Activated CD8-positive, alpha-beta T cell treated with anti-CD3 and anti-CD28 coated beads for 36 hours (primary cell): ENCODE measurements at places on chromosomes 11 and 22. TPM values are rescaled to one million over a fixed set of nuclear protein-coding genes. Genes with fewer than 3 reads are reported as not detected.

Gene CFAP300
- total RNA-seq = not detected

Gene SIRT3
- 32.1 TPM for total RNA-seq

DNA sequence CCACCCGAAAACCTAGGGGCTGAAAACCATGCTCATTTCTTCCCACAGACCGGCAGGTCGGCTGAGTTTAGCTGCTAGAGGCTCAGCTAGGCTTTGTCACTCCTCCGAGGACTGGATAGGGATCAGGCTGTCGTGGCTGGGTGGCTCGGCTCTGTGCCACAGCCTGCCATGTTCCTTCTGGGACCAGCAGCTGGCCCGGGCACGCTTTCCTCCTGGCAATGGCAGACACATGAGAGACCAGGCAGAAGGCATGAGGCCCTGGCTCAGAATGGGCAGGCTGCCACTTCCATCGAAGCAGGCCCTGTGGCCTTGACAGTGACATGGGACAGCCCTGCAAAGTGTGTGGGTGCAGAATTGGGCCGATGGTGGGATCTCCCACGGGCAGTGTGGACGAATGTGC is 20.9 kb downstream of the PARVG start:
- no peaks in the 10 kb centered on the region for H3K27me3 ChIP-seq
- H3K36me3 ChIP-seq = peaks cover 23% of the 10 kb centered on the region
- H3K27ac ChIP-seq = no peak overlapping the region
- no peak overlapping the region for H3K4me3 ChIP-seq
- no peak for DNase-seq

Gene SIPA1
- 172 TPM for total RNA-seq

Gene SCGB2A2
- total RNA-seq = not detected

- H3K27ac ChIP-seq = peak overlapping the region; percentile 87
- no peak for DNase-seq
- H3K4me3 ChIP-seq = peak overlapping the region; percentile 95
- H3K27me3 ChIP-seq = no peaks in the 10 kb centered on the region
Measured at GRCh38 chr22:49963647-49964026, 3.1 kb downstream of the PIM3 start.

Gene ENTHD1
- total RNA-seq = 0.34 TPM

DNA sequence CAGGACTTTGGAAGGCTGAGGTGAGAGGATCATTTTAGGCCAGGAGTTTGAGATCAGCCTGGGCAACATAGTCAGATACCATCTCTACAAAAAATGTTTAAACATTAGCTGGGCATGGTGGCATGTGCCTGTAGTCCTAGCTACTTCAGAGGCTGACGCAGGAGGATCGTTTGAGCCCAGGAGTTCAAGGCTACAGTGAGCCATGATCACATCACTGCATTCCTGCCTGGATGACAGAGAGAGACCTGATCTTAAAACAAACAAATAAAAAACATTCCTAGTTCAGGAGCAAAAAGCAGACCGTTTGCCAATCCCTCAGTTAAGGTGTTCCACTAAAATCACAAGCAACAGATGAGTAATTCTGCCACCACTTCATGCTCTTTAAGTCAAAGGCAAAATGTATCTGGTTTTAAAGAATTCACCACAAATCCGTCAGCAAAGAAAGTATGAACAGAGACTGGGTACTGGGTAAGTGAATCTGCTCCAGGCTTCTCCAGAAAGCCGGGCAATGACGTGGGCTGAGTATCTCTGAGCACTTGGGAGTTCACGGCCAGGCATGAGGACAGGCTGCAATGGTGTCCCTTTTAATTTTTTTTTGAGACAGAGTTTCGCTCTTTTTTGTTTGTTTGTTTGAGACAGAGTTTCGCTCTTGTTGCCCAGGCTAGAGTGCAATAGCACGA is 19.5 kb downstream of the CLTCL1 start:
- no peaks in the 10 kb centered on the region for H3K36me3 ChIP-seq
- peaks cover 1% of the 10 kb centered on the region for H3K27me3 ChIP-seq
- H3K27ac ChIP-seq = no peak overlapping the region

GRCh38 chr22:31491218-31491962 is 1.7 kb upstream of the EIF4ENIF1 start:
- H3K27ac ChIP-seq = peak overlapping the region; percentile 98
- peaks cover 46% of the 10 kb centered on the region for H3K4me1 ChIP-seq
- no peak for DNase-seq
- H3K36me3 ChIP-seq = peaks cover 32% of the 10 kb centered on the region
- no peaks in the 10 kb centered on the region for H3K27me3 ChIP-seq

DNA sequence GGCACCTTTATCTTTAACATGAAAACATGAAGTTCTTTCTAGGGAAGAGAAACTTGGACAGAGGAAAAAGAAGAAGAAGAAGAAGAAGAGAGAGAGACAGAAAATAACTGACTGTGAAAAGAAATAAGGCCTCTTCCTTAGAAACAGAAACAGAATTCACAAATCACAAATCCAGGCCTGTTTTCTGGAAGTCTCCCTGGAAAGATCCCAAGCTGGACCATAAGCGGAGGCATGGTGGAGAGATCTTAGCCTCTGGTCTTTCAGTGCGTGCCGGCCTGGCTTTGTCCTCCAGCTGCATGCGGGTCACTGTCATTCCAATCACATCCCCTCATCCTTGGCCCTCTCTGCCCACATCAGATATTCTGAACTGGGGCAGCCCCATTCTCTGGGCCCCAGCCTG is 6.9 kb downstream of the FXYD6 start:
- H3K27me3 ChIP-seq = peaks cover 14% of the 10 kb centered on the region
- H3K4me3 ChIP-seq = no peak overlapping the region
- no peaks in the 10 kb centered on the region for H3K36me3 ChIP-seq

DNA sequence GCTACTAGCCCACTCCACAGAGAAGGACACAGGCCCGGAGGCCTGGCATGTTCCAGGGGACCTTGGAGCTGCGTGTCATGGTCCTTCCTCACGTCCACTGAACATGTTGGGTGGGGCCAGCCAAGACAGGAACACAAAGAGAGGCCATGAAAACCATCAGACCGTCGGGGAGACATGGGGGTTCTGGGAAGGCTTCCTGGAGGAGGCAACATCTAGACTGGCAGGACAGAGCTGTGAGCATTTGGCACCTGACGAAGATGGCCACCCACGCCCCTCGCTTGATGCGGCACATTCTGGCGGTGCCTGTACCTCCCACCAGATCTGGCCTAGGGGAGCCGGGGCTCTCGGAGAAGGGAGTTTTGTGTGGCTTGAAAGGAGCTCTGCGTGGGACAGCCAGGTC is 24.7 kb upstream of the ARHGAP8 start:
- peaks cover 13% of the 10 kb centered on the region for H3K36me3 ChIP-seq
- no peaks in the 10 kb centered on the region for H3K27me3 ChIP-seq
- peaks cover 23% of the 10 kb centered on the region for H3K4me1 ChIP-seq

- H3K4me1 ChIP-seq = no peaks in the 10 kb centered on the region
- no peak overlapping the region for H3K4me3 ChIP-seq
- H3K27me3 ChIP-seq = no peaks in the 10 kb centered on the region
- no peak overlapping the region for H3K27ac ChIP-seq
- DNase-seq = no peak
Measured at GRCh38 chr22:49693416-49693815, 134.3 kb downstream of the BRD1 start.

- H3K4me3 ChIP-seq = no peak overlapping the region
- H3K36me3 ChIP-seq = peaks cover 3% of the 10 kb centered on the region
- no peak for DNase-seq
- no peaks in the 10 kb centered on the region for H3K27me3 ChIP-seq
- no peak overlapping the region for H3K27ac ChIP-seq
Measured at GRCh38 chr11:3959015-3959902, 103.8 kb downstream of the STIM1 start.

- DNase-seq = no peak
- H3K36me3 ChIP-seq = no peaks in the 10 kb centered on the region
- H3K4me3 ChIP-seq = no peak overlapping the region
- H3K4me1 ChIP-seq = peaks cover 3% of the 10 kb centered on the region
- no peaks in the 10 kb centered on the region for H3K27me3 ChIP-seq
- no peak overlapping the region for H3K27ac ChIP-seq
Measured at GRCh38 chr11:2508793-2509192, 64.0 kb downstream of the KCNQ1 start.

GRCh38 chr11:134346101-134346975 is 14.6 kb downstream of the GLB1L2 start:
- no peak overlapping the region for H3K27ac ChIP-seq
- H3K27me3 ChIP-seq = no peaks in the 10 kb centered on the region
- H3K4me1 ChIP-seq = peaks cover 10% of the 10 kb centered on the region
- H3K36me3 ChIP-seq = no peaks in the 10 kb centered on the region

- DNase-seq = no peak
- no peaks in the 10 kb centered on the region for H3K27me3 ChIP-seq
- H3K4me1 ChIP-seq = peaks cover 22% of the 10 kb centered on the region
- H3K4me3 ChIP-seq = no peak overlapping the region
- peaks cover 3% of the 10 kb centered on the region for H3K36me3 ChIP-seq
Measured at GRCh38 chr11:36456156-36456555, 53.9 kb downstream of the TRAF6 start.

- DNase-seq = no peak
- H3K4me3 ChIP-seq = no peak overlapping the region
- H3K36me3 ChIP-seq = no peaks in the 10 kb centered on the region
- H3K27me3 ChIP-seq = peaks cover 2% of the 10 kb centered on the region
- H3K4me1 ChIP-seq = no peaks in the 10 kb centered on the region
- no peak overlapping the region for H3K27ac ChIP-seq
Measured at GRCh38 chr22:27603111-27603799, 198.3 kb downstream of the MN1 start.
